MV-4-11 (cell line): ENCODE measurements at places on chromosomes 11 and 22.
A peak's percentile ranks its signal among the peaks of the same experiment; 100 is the strongest.

DNA sequence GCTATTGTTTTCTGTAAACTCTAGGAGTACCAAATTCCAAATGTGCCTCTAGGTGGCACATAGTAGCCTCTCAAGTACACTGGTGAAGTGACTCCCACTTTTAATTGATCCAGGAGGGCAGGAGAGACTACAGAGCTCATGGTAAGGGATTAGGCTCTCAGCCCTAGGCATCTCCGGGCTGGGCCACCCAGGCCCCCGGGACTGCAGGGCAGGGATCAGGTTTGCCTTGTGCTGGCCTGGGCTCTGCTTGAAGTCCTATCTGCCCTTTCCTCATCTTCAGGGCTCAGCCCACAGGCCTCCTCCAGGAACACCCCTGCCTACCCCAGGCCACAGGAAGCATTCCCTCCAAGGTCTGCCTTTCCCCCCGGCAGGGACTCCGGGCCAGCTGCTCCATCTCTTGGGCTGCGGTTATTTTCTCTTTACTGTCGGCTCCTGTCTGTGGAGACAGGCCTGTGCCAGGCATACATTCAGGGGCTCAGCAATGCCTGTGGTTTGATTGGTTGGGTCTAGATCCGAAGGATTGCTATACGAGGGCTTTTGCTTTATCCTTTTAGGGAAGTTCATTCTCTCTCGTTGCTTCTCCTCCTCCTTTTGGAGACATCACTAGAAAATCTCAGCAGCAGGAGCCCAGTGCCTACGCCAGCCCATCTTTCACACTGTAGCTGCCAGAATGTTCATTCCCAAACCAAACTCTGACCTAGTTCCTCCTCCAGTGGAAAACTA is 32.8 kb downstream of the PARVA start:
- DNase-seq: no peak

DNA sequence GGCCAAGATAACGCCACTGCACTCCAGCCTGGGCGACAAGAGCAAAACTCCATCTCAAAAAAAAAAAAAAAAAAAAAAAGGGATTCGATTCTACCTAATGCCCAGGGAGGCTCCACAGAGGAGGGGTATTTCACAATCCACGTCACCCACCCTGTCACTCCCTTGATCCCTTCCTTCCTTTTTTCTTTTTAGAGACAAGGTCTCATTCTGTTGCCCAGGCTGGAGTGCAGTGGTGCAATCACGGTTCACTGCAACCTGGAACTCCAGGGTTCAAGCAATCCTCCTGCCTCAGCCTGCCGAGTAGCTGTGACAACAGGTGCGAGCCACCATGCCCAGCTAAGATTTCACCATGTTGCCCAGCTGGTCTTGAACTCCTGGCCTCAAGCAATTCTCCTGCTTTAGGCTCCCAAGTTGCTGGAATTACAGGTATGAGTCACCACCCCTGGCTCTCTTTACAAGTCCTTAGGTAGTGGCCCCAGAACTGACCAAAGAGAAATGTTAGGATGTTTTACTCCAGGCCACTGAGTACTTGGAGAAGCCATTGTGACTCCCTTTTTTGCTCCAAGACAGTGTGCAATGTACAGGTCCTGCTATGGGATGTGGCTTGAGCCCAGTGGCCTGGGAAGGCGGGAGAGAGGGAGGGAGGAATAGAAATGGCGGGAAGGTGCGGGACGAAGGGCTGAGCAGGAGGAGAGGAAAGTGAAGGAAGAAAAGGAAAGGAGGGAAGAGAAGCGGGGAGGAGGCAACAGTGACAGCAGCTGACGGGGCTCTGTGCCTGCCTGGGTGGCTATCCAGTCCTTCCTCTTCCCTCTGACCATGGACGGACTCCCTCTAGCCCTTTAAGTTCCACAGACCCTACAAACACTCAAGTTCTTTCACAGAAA is 11.8 kb upstream of the FXYD2 start:
- DNase-seq: peak; percentile 90

- DNase-seq: peak; percentile 20
Observed at GRCh38 chr11:91261513-91261912, 963.1 kb upstream of the FAT3 start.

DNA sequence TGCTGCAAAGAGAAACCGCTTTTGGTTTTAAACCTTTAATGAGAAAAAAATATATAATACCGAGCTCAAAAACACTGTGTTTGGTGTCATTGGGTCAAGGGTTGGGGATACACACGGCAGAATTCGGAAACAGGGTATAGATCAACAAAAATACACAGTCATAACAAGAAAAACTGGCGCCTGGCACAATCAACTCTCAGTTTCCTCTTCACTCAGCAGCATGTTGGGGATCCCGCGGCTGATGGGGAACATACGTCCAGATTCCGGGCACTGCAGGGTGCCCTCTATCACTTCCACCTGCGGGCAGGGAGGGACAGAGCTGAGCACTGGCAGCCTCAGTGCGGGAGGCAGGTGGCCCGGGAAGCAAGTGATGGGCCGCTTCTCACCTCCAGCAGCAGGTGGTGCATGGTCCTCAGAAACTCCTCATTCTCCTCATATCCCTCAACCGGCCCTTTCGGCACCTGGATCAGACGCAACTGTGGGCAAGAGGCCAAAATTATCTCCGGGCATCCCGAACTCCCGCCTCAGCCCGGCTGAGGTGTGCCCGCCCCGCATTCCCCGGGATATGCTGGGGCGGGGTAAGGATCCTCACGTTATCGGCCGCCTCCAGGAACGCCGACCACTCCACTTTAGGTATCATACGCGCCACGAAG is 561 bp downstream of the TRMT112 start:
- DNase-seq: peak; percentile 48

GRCh38 chr11:87338046-87338639 is 300.4 kb downstream of the TMEM135 start:
- no peak for DNase-seq

DNA sequence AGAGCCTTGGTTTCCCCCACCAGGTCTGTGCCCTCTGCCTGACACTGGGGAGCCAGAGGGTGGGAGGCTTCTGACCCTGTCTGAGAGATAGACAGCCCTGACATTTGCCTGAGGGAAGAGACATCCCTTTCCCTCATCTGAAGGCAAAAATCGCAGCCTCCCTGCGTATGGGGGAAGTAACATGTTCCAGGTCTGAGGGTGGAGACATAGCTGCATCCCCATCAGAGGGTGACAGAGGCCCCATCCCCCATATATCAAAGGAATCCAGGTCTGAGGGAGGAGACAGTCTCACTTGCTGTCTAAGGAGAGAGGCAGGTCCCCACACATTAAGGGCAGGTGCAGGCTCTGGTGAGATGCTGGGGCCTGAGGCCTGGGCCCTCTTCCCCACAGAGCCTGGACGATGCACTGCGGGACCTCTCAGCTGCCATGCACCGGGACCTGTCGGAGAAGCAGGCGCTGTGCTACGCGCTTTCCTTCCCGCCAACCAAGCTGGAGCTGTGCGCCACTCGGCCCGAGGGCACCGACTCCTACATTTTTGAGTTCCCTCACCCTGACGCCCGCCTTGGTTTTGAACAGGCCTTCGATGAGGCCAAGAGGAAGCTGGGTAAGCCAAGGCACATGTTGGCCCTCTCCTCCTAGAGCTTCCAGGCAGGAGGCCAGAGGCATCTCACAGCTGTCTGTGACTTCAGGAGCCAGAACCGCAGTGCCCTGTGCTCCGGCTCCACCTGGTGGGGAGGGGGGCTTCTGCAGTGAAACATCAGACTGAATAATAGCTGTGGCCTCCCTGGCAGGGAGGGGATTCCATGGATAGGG is 16.1 kb upstream of the RELT start:
- DNase-seq: peak; percentile 12

DNA sequence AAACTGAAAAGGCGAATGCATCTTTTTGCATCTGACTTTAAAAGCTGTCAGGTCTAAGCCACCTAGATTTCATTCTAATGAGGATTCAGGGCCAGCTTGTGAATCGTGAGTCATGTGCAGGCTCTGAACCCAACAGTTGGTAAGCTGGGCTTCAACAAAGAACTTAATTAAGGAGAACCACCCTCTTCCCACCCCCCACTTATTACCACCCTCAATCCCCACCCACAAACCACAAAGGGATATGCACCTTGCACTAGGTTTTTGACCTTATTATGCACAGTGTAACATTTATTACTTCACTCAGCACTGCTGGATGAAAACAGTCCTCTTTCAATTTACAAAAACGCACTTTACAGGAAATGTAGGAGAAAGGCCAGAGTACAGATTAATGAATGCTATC is 94.1 kb upstream of the LIN7C start:
- no peak for DNase-seq

DNA sequence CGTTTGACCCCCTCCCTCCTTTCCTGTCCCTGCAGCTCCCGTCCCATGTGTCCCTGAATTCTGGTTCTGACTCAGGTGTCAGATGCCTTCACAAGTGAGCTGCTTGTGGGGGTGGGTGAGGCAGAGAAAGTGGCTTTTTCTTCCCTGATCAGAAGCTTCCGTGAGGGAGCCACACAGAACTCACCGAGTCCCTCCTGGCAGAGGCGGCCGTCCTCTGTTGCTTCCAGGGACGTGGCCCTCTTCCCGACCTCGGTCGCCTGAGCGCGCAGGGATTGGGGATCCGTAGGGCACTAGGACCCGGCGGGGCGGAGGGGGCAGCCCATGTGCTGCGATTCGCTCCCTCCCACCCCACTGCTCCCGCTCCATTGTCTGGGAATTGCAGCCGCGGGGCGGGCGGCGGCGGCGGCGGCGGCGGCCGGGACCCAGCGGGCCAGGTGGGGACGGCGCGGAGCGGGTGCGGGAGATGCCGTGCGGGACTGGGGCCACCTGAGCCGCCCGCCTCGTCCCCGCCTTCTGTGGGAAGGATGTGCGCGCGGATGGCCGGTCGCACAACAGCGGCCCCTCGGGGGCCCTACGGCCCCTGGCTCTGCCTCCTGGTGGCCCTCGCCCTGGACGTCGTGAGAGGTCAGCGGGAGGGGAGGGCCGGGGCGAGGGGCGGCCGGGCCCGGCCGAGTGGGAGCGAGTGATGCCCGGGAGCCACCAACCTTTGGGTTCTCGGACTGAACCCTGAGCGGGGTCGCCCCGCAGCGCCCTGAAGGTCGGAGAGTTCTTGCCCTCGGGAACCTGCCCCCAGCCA is at the start of gene TMEM132A:
Gene TMEM132A, plus strand, starts transcription at position 351 of the 796 bp plus-strand sequence. Its CDS starts 174 bp downstream, at position 525.
- no peak for DNase-seq

- DNase-seq: no peak
Observed at GRCh38 chr11:13963949-13964770, 1.6 kb downstream of the SPON1 start.

DNA sequence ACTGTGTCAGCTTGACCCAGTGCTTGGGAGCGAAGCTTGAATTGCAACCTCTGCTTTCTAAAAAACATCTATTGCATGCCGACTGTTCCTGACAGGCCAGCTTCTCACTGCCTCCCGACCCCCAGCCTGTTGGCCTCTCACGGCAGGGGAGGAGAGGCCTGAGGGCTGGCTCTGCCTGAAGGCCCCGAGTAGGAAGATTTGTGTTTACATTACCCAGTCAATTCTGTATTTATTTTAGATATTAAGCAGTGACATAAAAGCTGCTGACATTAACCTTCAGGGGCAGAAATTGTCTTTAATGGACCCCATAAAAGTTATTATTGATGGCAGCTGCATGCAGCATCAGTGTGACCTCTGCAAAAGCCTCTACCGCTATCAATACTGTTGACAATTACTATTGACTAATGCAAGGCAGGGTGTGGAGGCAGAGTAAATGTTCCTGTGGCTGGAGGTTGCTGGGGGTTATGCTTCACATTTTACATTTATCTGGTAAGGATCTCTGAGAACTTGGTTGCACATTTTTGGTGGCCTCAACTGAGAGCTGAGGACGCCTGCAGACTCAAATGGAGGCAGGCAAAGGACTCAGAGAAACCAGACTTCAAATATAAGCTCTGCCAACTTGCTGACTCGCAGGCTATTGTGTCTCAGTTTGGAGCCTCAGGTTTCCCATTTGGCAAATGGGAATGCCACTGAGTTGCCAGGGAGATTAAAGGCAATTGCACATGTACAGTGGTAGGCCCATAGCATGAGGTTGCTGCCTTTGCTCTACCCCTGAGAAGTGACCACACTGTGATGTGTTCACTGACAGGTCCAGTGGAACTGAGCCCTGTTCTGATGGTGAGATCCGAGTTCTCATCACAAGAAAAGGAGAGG is 380.5 kb downstream of the TENM4 start:
- no peak for DNase-seq

DNA sequence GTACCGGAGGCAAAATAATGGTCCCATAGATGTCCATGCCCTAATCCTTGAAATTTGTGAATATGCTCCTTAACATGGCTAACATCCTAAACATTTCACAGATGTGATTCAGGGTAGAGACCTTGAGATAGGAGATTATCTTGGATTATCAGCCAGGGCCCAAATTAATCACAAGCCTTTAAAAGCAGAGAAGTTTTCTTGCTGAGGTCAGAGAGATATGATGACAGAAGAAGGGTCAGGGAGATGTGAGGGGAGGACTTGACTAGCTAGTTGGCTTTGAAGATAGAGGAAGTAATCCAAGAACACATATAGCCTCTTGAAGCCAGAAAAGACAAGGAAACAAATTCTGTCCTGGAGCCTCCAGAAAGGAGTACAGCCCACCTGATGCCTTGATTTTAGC is 19.1 kb upstream of the FDX1 start:
- peak; percentile 49 for DNase-seq

GRCh38 chr11:40130427-40130826 is 1329.0 kb downstream of the LRRC4C start:
- DNase-seq: no peak

DNA sequence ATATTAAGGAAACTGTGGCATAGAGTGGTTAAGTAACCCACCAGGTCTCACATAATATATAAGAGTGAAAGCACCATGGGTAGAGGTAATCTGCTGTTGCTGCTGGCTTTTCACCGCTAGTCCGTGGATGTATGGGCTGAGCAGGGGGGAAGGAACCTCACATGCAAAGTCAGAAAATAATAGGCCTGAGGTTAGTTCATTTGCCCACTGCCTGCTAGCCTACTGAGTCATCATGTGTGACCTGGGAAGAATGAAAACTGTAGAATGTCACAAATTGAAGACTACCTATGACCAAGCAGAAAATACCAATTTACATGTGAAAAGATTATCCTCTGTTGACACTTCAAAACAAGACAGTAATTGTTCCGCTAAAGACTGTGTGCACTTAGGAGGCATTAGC is 560.1 kb upstream of the FAT3 start:
- DNase-seq: no peak

GRCh38 chr11:59284773-59285129 is 72.0 kb upstream of the MPEG1 start:
- no peak for DNase-seq
